BJ (cell line): ENCODE measurements at places on chromosomes 7 and 10. TPM values are rescaled to one million over a fixed set of nuclear protein-coding genes. Genes with fewer than 3 reads are reported as not detected.
A peak's percentile ranks its signal among the peaks of the same experiment; 100 is the strongest.

- no peak for DNase-seq
Measured at GRCh38 chr7:10355816-10356215, 617.9 kb upstream of the PHF14 start.

GRCh38 chr10:86266446-86267242, 100.0 kb downstream of the GRID1 start:
- no peak for DNase-seq

DNA sequence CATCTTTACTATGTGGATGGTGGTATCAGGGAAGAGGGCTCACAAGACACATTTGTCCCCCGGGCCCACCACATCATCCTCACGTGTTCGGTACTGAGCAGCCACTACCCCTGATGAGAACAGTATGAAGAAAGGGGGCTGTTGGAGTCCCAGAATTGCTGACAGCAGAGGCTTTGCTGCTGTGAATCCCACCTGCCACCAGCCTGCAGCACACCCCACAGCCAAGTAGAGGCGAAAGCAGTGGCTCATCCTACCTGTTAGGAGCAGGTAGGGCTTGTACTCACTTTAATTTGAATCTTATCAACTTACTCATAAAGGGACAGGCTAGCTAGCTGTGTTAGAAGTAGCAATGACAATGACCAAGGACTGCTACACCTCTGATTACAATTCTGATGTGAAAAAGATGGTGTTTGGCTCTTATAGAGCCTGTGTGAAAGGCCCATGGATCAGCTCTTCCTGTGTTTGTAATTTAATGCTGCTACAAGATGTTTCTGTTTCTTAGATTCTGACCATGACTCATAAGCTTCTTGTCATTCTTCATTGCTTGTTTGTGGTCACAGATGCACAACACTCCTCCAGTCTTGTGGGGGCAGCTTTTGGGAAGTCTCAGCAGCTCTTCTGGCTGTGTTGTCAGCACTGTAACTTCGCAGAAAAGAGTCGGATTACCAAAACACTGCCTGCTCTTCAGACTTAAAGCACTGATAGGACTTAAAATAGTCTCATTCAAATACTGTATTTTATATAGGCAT, 9.1 kb upstream of the CSGALNACT2 start:
- peak; percentile 93 for DNase-seq

DNA sequence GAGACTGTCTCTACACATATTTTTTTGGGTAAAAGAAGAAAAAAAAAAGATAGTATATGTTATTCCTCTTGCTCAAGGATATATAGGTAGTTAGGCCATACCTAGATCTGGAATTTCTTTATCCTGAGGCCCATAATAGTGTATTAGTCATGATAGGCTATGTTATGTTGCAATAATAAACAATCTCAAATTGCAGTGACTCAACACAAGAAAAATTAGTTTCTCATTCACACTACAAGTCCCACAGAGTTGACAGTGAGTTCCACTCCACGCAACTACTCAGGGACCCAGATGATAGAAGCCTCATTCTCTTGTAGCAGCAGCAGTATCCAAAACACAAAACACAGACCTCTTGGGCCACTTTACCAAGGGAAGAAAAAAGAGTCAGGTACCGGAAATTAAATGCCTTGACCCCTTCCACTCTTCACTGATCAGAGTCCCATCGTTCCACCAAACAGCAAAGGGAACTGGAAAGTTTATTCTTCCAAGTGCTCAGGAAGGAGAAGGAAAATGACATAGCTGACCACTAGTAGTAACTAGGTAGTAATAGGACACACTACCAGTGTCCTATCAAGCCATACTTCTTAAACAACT, 7.4 kb upstream of the C10orf67 start:
- peak; percentile 9 for DNase-seq

DNA sequence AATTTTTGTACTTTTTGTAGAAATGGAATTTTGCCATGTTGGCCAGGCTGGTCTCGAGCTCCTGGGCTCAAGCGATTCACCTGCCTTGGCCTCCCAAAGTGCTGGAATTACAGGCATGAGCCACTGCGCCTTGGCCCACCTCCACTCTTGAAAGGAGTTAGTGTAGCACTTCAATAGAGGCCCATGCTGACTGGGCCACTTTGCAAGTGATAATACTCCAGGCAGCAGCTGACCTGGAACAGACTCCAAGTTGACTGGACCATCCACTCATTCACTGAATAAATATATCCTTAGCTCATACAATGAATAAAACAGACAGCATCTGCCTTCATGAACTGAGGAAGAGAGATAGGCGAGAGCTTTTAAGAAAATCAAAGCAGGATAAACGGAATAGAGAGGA, 14.7 kb downstream of the CPVL start:
- DNase-seq = no peak

- DNase-seq = no peak
Measured at GRCh38 chr7:1940402-1940786, 270.3 kb downstream of the ELFN1 start.

GRCh38 chr7:90897961-90898469, 301.9 kb downstream of the CDK14 start:
- no peak for DNase-seq

DNA sequence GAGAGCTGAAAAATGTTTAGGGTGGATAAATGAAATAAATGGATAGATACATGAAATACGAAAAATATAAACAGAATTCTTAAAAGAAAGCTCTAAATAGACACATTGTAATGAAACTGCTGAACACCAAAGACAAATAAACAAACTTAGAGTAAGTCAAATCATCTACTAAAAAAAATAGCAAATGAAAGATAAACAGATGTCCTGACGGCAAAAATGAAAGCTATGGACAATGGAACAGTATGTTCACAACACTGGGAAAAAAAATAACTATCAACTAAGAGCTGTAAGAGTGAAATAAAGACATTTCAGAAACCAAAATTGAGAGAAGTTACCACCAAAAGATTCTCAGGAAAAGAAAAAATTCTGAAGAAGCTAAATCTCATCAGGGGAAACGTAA, 106.1 kb downstream of the SGMS1 start:
- no peak for DNase-seq

The FAM149B1 gene
- polyA plus RNA-seq = 33.0 and 40.2 TPM in 2 replicates

The PLA2G12B gene
- not detected in 2 replicates for polyA plus RNA-seq

The SGCE gene
- 64.0 and 110 TPM in 2 replicates for polyA plus RNA-seq

The CYP17A1 gene
- not detected in 2 replicates for polyA plus RNA-seq

The TACC2 gene
- 7.0 and 10.4 TPM in 2 replicates for polyA plus RNA-seq

The FKBP9 gene
- 248 and 315 TPM in 2 replicates for polyA plus RNA-seq

The FAM241B gene
- 2.9 and 3.4 TPM in 2 replicates for polyA plus RNA-seq
